PC-9 (cell line): ENCODE measurements at places on chromosomes 12 and 14.

DNA sequence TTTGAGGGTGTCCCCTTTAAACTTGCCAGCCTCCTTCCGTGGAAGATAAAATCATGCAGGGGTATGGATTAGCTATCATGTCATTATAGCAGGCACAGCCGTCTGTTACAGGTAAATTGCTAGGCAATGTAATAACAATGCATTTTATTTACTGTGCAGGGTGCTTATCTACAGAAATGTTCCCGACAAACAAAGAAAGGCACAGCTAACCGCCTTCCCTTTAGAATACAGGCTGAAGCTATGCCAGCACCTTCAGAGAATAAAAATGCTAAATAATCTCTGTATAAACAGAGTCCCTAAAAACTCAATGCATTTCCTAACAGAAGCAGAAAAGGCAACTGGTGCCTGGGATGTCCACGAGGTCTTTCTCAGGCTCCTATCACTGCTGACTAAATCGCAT is 239.2 kb downstream of the SPTSSA start:
- DNase-seq: no peak

DNA sequence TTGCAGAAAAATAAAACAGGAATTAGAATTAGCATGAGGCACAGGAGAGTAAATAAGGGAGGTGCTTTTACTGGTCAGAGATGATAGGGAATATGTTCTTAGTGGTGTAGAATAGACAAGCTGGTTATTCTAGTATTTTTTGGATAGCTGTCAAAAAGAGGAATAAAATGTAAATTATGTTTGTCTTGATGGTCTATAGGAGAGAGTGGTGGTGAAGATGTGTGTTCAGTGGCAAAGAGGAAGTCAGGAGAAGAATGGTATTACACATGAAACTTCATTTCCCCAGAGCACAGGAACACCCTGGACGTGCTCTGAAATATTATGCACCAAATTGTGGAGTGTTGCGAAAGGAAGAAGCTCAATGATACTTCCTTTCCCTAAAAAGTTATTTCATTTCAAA is 27.8 kb downstream of the MUCL1 start:
- no peak for DNase-seq

DNA sequence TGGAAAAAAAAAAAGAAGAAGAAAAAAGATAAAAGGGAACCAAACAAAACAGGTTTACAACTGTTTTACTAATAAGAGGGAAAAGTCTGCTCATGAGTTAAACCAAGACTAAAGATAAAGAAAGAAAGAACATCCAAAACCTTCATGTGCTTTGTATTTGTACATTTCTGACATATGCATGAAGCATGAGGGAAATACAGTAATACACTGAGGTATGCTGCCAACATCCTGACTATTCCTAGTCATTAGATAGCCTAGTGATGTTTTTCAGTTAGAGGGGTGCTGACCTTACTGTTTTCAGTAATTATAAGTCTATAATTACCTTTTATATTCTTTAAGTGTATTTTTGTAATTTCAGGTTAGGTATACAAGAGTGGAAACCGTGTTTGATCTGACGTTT is 793.3 kb downstream of the DIO2 start:
- DNase-seq: no peak

- DNase-seq: no peak
Observed at GRCh38 chr14:45091710-45092109, 7.8 kb downstream of the PRPF39 start.

GRCh38 chr14:68651075-68651474 is 141.8 kb downstream of the ZFP36L1 start:
- no peak for DNase-seq

- DNase-seq: no peak
Observed at GRCh38 chr14:93031505-93032315, 84.0 kb downstream of the ITPK1 start.

GRCh38 chr14:21023174-21023573 is 1.7 kb downstream of the NDRG2 start:
- no peak for DNase-seq

GRCh38 chr14:56805201-56805991 is 4.9 kb downstream of the OTX2 start:
- DNase-seq: no peak

DNA sequence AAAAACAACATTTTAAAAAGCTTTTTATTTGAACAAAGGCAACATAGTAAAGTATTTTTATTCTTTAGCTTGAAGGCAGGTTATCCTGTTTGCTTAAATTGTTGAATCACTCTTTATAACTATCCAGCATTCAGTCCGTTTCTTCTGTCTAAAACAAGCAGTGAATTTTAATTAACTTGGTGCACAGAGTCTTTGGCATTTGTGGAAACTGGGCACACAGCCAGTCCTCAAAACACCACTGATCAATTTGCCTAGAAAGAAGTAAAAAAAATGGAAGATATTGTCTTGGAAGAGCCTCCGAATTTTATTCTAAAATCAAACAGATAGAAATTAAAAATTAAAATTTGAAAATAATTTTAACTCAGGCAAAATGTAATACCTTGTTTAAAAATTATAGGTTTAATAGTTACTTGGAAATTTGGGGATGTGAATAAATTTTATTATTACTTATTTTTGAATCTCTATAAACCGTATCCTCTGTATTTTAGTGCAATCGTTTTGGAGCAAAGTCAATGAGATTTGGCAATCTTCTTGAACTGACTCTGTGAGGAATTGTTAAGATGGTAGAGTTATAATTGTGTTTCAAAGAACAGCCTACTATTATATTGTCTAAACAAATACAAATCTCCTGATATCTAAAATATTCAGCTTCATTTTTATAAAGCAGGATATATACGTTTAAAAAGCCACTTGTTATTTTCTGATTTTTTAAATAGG is 927.0 kb downstream of the SLC16A7 start:
- no peak for DNase-seq

GRCh38 chr14:104547310-104547997 is 32.1 kb upstream of the C14orf180 start:
- no peak for DNase-seq

DNA sequence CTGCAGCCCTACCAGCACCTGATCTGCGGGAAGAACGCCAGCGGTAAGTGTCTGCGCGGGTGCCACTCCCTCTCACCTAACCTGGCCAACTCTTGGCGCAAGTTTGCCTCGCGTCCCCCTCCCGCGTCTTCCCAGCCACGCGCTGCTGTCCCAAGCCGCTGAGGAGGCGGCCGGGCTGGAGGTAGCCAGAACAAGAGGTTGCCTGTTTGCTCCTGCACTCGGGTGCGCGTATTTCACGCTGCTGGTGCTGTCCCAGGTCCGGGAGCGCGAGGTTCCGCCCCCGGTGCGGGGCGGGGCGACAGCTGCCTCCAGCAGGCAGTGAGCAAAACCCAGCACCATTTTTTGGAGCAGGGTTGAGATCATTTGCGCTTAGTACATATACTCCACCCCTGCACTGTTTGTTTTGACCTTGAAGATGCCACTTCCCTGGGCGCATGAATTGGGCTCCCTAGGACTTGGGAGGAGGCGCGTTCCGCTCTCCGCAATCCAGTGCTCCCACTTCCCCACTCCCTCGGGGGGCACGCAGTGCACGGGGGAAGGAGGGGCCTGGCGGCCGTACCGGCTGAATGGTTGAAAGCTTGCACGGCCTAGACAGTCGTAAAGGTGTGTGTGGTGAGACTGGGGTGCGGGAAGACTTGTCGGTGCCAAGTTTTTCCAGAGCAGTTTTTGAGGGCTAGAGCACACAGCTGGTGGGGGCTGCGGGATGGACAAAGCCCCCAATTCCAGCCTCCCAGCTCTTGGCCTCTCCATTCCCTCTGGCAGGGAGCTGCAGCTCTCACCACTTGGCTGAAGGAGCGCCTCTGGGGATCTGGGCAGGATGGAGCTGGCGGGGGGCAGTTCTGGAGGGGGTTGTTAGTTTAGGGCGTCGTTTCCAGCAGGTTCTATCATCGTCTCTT is 226.9 kb upstream of the CRY1 start:
- peak; percentile 75 for DNase-seq

- DNase-seq: no peak
Observed at GRCh38 chr14:106317593-106317992, 791.2 kb downstream of the TMEM121 start.

GRCh38 chr14:59394268-59394667 is 70.9 kb downstream of the GPR135 start:
- DNase-seq: no peak

DNA sequence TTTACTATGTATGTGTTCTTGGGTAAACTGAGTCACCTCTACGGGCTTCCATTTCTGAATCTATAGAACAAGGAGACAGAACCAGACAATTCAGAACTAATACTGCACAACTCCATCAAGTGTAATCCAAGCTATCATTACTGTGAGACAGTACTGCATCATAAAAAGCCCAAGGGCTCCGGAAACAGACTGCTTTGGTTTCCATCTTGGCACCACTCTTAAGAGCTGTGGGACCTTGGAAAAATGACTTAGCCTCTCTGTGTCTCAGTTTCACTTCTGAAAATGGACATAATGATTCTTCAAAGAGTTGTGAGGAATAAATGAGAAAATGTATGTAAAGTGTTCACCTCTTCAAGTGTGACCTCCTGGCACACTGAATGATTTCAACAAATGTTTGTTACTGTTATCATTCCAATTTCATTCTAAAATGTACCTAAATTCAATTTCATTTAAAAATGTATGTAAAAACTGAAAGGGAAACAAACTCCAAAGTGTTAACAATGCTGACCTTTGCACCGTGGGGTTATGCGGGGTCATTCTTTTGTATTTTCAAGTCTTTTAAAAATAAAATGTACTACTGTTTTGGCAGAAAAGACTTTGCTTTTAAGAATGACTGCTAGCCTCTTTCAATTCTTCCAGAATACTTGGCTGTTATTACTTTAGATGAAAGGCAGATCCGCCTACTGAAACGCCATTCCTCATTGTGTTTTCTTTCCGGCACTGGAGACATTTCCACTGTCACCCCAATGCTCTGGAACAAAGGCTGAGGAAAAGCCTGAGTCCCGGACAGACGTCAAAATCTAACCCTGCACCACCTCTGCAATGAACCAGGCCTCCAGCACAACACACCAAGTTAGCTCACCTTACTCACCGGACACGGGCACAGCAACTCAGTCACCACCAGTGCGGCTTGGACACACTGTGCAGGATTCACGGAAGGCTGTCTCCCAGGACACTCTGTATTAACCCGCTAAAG is 62.8 kb downstream of the TMCC3 start:
- DNase-seq: no peak

DNA sequence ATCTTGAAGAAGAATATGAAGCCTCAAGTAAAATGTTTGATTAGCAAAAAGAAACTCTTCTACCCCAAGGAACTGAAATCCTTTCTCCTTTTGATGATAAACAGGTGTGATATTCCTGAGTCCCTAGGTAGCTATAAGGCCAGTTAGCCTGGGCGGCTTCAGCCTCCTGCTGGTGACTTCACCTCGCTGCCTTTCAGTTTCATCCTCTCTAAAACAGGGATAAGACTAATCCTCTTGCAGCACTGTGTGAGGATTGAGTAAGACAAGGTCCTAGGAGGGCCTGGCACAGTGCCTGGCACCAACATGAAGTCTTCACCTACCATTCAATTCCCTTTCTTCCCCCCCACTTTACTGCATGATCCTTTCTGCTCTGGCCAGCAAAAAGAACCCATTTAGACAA is 42.1 kb downstream of the CIT start:
- no peak for DNase-seq

- no peak for DNase-seq
Observed at GRCh38 chr12:103310546-103311270, 185.1 kb downstream of the C12orf42 start.

- DNase-seq: no peak
Observed at GRCh38 chr12:104662908-104663307, 206.2 kb downstream of the CHST11 start.

DNA sequence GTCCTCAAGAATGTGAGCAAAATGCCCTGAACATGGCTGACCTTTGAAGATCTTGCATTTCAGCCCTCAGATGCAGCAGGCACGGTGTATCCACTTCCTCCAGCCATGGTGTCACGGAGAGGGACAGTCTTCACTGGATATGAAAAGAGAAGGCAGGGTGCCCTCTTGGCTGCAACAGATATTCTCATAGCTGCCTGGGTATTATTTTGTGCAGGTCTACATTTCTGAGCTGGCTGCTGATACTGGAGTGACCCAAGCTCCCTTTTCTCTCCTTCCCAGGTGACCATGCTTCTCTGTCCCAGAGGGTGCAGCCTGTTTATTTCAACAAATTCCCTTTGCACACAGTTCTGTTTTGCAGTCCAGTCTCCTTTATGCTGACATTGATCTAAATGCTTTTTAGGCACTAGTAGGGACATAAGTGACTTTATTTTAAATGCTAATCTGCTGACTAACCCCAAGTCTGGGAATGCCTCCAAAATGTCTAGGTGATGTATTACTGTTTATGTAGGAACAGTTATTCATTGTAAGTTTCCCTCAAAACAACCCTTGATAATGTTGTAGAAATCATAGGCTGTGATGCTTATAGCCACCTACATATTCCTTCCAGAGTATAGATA is 17.4 kb upstream of the PYGL start:
- peak; percentile 93 for DNase-seq

DNA sequence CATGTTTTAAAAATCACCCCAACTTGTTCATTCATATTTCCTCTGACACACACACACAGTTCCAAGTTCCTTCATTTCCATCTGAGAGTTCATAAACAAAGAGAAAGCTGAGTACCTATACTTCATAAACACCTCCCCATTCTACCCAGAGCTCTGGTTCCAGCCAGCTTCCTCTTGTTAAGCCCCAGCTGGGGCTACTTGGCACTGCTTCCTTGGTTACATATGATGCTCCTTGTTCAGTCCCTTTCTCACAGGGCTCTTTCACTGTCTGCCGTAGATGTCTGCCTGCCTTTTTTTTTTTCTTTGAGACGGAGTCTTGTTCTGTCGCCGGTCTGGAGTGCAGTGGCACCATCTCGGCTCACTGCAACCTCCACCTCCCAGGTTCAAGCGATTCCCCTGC is 77.5 kb downstream of the COX16 start:
- DNase-seq: no peak

DNA sequence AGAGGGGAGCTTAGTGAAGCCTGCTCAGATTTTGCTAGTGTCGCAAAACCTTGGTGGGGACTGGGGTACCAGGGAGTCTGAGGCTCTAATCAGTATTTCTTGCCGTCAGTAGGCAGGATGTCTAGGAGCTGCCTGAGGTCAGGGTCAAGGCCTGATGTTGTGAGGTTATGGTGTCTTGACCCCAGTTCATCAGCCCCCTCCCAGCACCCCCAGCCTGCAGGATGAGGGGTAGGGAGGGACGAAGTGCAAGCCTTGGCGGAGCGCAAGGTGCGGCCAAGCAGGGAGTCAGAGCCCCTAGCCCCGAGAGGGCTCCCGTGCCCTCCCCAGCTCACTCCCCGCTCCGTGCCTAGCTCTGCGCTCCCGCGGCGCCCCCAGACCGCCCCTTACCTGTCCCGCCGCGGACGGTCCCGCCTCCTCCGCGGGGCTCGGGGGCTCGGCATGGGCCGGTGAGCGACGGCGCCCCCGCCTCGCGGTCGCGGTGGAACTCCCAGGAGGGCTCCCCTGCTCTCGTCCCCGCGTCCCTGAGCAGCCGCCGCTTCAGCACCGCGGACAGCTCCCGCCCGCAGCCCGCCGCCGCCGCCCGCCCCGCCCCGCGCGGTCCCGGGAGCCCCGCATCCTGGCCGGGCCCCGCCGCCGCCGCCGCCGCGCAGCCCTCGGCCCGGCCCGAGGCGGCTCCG is 347 bp downstream of the SYNDIG1L start:
- DNase-seq: no peak

- peak; percentile 6 for DNase-seq
Observed at GRCh38 chr12:132858718-132859266, 28.6 kb downstream of the CHFR start.

- peak; percentile 10 for DNase-seq
Observed at GRCh38 chr12:85057370-85057963, 21.3 kb downstream of the LRRIQ1 start.

GRCh38 chr12:53474077-53474476 is 22.2 kb downstream of the PCBP2 start:
- no peak for DNase-seq

GRCh38 chr12:104502217-104502616 is 45.5 kb downstream of the CHST11 start:
- no peak for DNase-seq
